EH (cell line): ENCODE measurements at places on chromosomes 3 and 15.

DNA sequence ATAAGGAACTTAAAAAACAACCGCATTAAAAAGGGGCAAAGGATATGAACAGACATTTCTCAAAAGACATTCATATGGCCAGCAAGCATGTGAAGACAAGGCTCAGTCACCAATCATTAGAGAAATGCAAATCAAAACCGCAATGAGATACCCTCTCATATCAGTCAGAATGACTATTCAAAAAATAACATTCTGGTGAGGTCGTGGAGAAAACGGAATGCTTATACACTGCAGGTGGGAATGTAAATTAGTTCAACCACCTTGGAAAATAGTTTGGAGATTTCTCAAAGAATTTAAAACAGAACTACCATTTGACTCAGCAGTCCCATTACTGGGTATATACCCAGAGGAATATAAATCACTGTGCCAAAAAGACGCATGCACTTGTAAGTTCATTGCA is 496.6 kb upstream of the SGO1 start:
- peak; percentile 9 for DNase-seq

DNA sequence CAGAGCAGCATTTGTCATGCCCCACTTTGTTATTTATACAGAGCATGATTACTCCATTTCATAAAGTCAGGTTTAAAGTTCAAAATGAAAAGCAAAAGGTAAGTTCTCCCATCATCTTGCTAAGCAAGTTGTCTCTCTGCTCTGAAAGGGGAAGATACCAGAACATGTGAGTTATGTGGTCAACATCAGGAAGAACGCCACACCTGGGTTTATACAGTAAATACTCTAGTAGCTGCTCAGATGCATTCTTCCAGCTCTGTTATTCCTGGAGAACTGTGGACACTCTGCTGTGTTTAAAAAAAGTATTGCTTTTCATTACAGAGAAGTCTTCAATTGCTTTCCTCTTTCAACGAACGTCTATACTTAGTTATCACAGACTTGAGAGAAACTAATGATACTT is 145.7 kb downstream of the PLCL2 start:
- no peak for DNase-seq

DNA sequence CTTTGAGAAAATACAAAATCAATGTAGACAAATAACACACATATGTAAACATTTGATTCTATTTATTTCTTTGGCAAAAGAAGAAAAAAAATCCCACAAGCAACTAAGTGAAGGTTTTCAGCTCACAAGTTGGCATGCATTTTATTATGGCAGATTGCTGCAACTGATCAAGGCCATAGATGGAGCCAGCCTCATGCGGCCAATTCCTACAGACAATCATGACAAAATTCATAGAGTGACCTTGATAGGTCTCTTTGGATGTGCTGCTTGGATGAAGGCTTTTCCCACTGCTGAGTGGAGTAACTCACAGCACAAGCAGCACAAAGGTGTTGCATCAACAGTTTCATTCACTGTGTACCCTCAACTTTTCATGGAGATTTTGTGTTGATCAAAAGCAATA is 22.1 kb downstream of the FBN1 start:
- no peak for DNase-seq

DNA sequence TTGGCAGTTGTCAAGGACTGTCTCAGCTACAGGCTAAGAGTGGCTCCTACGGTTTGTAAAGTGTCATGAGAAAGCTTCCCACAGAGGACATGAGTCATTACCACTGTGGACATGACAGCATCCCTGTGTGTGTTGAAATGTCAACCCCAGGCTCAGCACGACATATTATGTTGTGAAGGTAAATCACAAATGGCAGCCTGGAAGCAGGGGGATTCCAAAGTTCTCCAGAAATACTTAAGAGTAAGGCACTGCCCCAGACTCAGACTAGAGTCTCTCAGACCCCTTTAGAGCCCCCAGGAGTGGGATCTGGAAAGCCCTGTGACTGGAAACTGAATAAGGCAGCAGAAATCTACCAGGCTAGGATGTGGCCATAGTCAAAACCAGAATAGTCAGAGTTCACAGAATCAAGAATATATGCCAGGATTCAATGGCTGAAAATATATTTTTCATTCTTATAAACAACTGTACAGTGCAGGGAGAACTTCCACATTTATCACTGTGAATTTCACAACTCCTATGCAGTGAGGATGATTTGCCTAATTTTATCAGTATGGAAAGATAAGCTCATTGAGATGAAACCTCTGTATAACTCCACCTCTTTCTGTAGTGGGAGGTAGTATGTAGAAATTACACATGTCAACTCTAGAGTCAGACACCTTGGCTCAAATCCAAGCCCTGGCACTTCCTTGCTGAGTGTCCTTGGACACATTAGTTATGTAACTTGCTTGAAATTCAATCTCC is 237.1 kb upstream of the CFAP20DC start:
- DNase-seq, result peak; percentile 11

- no peak for DNase-seq
Measured at GRCh38 chr3:56123487-56123886, 344.8 kb downstream of the ERC2 start.

DNA sequence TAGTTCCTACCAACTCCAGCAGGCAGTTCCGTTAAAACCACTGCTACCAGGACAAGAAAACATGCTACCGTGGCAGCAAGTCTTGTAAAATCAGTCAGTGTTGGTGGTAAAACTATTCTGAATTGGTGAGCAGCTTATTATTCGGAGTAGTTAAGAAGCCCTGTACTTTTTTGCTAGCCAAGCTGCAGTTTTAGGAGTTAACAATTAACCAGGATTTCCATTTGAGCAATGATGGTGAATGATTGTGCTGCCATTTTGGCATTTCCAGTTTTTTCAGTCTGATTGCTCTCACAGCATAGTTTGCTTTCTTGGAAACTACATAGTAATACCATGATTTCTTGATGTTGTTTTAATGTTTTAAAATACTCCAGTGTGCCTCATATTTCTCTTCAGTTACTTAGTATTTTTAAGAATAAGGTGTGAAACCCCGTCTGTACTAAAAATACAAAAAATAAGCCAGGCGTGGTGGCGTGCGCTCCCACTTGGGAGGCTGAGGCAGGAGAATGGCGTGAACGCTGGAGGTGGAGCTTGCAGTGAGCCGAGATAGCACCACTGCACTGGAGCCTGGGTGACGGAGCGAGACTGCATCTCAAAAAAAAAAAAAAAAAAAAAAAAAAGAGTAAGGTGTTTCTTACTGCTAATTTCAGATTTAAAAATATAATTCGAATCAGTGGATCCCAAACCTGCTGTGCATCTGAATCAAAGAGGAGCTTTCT is 43.8 kb upstream of the SCAANT1 start:
- DNase-seq, result no peak

DNA sequence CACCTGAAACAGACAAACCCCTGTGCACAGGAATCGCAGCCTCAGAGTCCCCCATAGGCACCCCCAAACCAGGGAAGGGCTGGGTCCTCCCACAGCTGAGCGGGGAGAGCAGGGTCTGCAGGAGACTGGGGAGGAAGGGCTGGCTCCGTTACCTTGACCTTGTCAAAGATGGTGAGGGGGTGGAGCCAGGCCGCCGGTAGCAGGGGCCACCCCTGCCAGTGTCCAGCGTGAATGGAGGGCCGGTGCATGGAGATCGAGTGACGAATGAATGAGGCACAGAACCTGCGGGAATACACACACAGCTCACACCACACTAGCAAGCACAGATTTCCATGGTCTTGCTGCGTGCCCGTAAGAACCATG is 102.2 kb downstream of the TMEM266 start:
- no peak for DNase-seq

DNA sequence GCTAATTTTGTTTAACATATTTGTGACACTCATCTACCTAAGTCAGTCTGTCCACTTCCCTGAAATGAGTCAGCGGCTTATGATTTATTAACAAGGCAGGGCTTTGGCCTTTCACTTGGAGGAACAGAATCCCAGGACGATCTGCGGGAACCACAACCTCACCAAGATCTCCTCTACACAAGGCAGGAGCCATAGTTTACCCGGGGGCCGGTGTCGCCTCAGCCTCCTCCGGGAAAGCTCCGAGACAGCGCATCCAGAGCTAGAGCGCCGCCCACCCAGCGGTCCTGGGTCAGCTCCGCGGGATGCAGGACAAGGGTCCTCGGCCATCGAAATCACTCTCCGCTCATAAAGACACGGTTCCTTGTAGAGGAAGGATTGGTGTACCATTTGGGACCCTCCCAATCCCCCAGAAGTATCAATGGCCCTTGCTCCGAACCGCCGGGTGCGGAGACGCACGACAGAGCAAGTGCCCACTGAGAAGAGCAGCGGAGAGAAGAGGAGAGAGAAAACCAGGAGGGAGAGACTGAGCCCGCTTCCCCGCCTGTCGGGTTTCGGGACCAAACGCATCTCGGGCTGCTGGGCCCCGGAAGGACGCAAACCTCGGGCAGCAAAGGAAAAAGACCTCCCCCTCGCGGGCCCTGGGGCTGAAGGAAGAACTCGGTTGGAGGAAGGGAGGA is 13.1 kb upstream of the ALCAM start:
- DNase-seq, result peak; percentile 56

DNA sequence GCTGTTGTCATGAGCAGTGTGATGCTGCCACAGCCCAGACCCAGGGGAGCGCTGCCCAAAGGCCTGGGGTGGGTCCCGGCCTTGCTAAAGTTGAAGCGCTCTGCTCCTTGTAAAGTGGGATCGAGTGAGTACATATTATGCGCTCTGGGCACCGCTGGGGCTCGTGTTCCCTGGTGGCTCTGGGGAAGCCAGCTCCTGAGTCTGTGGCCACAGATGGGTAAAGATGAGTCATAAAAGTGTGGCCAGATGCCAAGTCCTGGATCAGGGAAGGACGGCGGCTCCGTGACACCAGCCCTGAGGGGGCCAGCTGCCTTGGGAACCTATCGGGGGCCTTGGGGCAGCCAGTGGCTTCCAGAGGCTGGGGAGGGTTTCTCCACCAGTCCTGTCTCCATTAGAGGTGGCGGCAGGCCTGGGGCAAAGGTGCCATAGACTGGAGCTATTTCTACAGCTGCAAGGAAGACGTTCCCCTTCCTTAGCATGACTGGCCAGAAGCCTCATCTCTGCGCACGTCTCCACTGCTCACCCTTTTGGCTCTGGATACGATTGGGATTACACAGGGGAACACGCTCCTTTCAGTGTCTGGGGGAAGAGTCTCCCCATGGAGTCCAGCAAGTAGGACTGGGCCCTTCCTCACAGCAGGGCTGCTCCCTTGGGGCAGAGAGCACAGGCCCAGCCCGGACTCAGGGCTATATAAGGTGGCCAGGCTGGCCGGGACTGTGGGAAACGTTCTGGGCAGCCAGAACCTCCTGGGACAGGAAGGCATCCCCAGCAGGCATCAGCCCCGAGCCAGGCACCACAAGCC is 1.2 kb upstream of the ITIH4 start:
- peak; percentile 91 for DNase-seq

DNA sequence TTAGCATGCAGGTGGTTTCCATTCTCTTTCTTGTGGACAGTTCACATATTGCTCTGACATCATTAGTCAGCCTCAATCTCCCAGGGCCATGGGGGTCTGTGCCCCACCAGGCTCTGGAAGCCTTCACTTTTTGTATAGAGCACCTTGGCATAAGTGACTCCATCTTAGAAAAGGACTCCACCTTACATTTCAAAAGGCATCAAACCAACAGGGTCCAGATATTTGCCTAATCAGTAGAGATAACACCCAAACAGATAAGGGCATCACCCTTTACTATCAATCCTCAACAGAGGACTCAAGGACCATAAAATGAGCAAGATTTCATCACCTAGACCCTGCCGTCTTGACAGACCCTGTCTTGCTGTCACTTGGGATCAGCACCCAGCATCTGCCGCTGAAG is 35.7 kb upstream of the LCTL start:
- no peak for DNase-seq

DNA sequence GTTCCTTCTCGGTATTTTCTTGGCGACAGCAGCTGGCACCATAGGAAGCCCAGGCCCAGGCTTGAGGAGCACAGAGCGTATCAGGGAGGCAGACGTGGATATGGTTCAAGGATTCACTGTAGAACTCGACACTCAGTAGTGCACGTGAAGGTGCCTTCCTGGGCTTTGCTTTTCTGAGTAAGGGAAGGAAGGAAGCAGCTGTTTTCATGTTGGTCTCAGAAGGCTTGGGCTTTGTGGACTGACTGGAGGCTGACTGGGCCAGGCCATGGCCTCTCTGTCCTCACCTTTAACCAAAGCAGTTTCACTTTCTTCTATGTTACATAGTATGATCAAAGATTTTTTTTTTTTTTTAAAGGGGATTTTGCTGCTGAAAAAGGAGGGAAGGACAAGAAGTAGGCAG is 6.9 kb upstream of the GHRL start:
- no peak for DNase-seq
